ENCODE measurements at places on chromosomes 3 and 15.

DNA sequence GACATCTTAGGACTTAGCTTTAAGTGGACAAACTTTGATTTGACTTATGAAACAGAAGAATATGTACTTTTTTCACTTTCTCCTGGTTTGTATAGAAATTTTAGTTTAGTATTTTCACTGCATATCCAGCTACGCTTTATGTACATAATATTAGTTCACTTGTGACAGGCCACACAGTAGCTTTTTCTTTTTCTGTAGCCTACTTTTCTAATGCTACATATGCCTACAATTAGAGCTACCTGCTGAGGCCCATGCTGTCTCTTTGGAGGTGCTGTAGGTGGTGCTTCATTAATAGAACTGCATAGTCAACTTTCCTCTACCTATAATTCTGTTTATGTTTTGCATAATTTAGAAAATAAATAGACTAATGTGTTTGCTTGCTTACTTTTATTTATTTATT, 191.6 kb downstream of the NLGN1 start:
- no peak for DNase-seq

DNA sequence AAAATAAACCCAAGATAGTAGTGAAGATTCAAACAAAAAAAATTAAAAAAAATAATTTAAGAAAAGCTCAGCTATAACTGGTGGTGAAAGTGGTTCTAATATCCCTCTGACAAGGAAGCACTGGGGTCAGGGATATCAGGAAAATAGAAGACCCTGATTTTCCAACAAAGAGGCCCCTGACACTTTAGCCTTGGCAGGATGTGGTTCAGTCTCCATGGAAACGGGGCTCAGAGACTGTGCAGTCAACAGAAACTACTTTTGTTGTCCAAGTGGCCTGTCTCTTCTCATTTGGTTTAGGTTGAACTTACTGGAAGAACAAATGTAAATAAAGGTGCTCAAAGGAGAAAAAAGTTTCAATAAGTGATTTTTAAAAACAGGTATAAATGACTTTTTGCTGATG, 27.2 kb downstream of the INTS14 start:
- DNase-seq, result peak; percentile 81

GRCh38 chr3:49300595-49300994, 23.6 kb upstream of the C3orf62 start:
- DNase-seq, result no peak

DNA sequence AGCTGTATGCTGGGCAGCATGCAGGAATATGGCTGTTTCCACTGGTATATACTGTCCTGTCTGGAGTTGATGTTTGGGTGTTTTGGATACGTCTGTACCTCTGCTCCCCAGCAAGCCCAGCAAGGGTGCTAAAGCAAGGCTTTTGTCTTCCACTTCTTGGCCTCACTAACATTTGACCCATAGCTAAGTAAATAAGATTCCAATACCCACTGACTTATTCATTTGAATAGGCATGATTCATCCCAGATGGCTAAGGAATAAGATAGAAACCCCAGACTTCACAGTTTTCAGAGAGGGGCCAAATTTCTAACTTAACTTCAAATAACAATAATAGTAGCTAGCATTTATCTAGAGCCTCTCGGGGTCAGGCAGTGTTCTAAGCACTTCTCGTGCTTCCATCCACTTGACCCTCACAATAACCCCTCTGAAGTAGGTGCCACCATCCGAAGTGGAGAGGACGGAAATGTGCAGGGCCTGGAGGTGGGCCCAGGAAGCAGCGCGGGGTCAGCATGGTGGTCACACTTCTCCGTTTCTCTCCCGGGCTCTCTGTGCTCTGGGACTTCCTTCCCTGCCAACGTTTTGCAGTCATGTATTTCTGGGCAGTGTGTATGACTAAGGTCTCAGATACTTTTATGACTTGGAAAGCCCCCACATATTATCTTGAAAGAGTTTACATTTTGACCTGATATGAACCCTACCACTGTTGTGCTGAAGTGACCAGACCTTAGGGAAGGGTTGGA, 39.3 kb downstream of the LRRK1 start:
- no peak for DNase-seq

DNA sequence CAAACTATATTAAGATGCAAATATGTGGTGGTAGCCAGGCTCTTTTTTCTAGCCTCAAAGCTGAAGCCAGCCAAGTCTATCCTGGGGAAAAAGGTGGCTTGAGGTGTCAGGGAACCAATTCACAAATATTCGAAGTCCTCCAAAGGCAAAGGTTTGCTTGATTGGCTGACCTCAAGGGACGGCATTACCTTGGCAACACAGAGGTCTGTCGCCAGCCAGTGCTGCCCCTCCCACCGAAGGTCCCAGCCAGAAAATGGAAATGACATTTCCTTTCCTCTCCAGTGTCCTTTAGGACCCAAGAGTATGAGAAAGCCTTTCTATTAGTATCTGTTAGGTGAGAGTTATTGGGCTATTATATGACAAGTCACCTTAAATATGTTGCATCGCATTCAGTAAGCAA, 96.0 kb upstream of the LIMD1 start:
- DNase-seq, result no peak

GRCh38 chr3:127451321-127451720, 139.2 kb downstream of the TPRA1 start:
- no peak for DNase-seq

DNA sequence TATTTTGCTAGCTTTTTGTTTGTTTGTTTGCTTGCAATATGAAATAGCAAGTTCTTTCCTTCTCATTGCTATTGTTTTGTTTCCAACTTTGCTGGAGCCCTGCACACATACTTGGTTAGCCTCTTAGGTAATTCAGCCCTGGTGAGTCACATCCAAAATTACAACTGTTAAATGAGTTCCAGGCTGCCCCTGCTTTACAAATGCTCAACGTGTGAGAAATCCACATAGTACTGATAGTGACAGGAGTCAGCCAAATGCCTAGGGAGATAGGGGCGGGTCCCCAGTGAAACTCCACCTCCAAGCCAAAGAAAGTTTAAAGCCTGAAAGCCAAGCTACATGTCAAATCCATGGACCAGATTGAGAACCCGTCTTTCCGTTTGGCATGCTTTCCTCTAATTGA, 81.3 kb upstream of the RNF7 start:
- DNase-seq, result no peak

GRCh38 chr15:26773917-26774316, 1.1 kb upstream of the GABRB3 start:
- DNase-seq, result no peak

DNA sequence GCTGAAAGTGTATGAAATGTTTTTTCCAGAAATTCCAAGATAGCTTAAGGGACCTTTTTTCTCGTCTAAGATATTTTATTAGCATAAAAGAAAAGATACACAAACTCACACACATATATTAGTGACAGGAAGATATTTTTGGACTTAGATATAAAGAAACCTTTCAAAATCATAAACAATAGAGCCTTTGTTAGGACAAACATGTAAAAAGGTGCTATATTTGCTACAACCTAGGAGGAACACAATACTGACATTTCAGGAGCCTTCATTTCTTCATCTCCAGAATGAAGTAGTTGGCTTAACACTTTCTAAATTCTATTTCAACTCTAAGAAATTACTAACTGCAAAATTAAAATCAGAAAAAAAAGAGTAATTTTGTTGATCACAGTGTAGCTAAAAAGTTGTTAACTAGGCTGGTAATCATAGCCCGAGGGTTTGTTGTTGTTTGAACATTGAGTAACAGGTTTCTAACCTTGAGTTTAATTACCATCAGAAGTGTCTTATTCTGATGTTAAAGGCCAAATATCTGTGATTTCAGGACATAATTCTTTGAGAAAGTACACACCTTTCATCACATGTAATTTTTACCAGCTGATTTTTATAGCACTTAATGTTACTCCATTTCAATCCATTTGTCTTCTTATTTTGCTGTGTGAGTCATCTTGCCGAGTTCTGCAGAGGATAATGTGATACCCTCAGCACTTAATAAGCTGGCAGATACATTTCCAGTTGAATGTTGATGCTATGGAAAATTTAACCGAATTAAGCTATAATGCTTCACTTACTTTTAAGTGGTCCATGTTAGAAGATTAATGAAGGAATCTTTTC, 97.3 kb downstream of the MBNL1 start:
- DNase-seq, result no peak

DNA sequence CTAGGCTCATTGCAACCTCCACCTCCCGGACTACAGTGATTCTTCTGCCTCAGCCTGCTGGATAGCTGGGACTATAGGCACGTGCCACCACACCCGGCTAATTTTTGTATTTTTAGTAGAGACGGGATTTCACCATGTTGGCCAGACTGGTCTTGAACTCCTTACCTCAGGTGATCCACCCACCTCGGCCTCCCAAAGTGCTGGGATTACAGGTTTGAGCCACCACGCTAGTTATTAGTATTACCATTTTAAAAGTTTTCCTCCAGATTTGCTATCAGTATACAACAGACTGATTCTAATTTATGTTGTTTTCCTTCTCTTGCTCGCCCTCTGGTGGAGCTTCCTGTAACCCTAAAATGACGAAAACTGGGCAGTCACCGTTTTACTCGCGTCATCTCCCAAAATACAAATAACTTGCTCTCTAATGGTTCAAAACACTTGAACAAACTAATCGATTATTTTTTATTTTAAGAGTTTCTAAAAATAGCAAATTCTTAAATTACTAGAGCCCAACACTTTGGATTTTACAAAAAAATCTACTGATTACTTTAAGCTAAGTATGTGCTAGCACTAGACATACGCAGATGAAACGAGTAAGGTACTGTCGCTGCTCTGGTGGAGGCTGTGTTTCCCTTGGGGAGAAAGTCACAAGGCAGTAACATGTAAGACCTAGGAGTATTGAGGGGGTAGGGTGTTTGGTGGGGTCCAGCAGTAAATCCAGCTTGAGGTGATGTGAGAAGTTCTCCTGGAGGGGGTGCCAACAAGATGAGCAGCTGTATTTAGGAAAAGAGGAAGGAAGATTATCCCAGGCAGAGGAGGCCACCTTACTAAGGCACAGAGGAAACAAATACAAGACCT, 203.3 kb downstream of the MBNL1 start:
- peak; percentile 79 for DNase-seq

- DNase-seq, result no peak
These were observed 43.2 kb upstream of the UBE2E2 start for GRCh38 chr3:23159929-23160328.

DNA sequence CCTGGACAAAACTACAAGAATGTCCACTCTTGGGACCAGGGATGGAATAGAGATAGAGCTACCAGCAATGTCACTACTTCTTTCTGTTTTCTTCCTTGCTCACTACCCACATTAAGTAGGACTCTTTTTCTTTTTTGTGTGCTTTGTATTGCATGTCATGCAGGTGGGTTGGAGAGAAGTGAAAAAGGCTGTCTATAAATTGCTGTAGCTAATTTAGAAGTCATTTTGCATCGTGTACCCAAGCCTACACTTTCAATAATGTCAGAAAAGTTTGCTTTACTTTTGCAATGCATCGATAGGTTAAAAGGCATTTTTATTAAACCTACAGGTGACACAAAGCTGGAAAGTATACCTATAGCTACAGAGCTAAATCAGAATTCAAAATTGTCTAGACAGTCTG, 58.9 kb downstream of the GTF2E1 start:
- DNase-seq, result no peak

DNA sequence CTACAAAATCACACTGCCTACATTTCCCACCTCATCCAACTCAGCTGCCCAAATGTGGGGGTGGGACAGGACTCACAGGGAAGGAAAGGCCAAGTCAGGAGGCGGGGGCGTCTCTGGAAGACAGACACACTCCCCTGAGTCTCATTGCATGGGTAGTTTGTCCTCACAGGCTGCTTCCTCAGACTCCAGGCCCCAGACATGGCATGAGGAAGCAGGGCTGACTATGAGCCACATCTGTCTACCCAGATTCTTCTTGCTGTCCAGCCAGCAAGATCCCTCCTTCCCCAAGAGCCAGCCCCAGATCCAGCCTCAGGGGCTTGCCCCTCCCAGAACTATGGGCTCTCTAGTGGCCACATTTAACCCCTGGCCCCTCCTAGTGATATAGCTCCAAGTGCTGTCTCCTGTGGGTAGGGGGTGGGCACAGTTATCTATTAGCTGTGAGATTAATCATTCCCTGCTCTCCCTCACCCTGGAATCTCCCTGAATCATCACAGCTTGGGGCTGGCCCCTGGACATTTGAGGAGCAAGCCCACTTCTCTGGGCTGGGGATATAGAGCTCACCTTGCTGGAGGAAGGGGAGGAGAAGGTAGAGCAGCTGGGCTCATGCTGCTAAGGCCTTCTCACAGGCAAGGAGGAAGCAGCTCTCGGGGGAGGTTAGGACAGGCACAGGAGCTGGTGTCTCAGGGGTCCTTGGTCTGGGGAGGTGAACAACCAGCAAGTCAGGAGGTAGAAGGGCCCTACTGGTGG, 2.1 kb upstream of the CCDC33 start:
- DNase-seq, result no peak

GRCh38 chr3:152291649-152292066, 22.9 kb downstream of the MBNL1 start:
- DNase-seq, result peak; percentile 52

DNA sequence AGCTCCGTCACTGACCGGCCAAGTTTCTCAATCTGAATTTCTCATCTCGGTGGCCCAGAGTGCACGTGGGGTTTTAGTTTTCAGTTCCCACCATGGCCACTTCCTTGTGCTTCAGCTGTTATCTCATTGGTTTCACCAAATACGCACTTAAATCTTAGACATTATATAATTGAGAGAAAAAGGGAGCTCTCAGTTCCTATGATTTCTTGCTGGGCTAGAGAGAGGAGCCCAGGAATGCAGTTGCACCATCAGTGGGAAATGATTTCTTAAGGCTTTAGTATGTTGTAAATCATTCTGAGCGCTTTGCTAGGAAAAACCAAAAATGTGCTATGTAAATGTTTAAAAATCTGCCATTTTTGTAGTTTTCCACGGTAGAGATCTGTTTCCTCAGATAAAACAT, 53.2 kb downstream of the OXNAD1 start:
- DNase-seq, result no peak

DNA sequence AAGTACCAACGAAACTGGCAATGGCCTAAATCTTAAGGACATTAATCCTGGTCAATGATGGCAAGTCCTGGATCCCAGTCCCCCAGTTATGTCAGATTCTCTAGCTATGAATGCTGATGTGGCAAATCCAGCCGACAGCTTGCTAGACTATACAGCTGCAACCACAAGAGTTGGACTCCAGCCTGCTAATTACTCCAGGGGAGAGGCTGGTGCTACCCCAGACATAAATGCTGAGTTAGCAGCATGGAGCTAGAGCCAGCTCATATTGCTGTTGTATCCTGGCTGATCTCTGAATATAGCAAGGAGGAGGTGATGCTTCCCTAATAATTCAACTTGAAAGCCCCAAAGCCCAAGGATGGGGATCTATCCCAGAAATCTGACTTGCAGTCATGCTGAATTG, 207.1 kb downstream of the LRRN1 start:
- no peak for DNase-seq

GRCh38 chr3:106466881-106467280, 598.1 kb upstream of the CBLB start:
- no peak for DNase-seq

DNA sequence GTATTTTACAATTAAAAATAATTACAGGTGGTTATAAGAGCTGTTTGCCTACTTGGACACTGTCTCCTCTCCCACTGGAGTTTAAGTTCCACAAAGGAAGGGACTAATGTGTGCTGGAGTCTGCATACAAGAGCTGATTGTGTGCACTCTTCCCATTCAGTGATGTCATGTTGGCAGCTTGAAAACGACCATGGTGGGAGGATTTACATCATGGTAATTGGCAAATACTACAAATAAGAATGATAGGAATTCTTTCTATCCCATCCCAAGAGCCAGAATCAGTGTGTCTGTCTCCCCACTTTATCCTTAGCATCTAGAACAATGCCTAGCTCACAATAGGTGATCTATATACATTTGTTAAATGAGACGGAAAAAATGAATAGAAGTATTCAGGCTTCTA, 14.1 kb downstream of the ITGA11 start:
- no peak for DNase-seq

Data from CD4-positive, alpha-beta T cell treated with Interleukin-21 for 1 hour (primary cell).